Stimulated activated CD8-positive, alpha-beta memory T cell treated with anti-CD3 and anti-CD28 coated beads, Interleukin-15, amount 100 ng/mL, for 4 hours (primary cell): ENCODE measurements at places on chromosomes 7 and 10.

DNA sequence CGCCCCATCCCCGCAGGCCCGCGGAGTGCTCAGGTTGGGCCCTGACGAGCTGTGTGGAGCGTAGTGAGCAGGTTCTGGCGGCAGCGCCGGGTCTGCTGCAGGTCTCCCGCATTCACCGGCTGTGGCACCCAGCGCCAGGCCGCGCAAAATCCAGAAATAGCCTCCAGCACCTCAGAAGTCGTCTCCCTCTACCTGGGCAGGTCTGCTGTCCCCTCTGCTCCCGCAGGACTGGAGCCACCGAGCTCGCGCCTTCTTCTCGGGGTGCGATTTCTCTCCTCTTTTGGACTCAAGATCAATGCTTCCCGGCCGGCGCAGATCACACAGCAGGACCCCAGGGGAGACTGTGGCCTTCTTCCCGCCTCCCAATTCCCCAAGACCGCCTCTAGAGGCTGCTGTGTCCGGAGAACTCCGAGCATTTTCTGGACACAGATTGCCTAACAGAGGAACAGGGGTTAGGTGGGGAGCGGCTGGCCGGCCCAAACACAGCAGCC, 8.4 kb downstream of the TLX1 start:
- no peak for DNase-seq

DNA sequence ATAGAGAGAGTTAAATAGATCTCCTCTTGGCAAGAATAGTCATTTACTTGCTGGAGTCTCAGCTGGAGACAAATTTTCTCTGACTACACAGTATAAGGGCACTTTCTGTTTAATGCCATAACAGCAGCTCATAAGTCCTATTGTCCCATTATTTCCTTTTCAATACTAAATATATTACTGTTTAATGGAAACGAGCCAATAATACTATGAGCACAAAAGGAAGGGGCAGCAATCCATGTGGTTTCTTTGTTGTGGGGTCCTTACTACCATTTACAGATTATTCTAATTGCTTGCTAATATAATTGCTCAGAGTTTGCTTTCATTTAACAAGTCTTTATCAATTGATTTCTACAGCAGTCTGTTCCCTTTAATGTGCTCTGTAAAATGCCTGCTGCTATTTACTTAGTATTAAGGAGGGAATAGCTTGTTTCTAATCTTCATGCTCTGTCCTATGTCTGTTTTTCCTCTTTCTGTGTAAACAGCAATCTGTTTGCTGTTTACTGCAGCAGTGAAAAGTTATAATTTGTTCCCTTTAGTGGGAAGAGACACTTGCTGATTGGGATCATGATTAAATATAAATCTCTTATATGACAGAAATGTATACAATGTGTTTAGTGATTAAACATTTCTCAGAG, 296.2 kb upstream of the SMIM30 start:
- DNase-seq, result no peak

DNA sequence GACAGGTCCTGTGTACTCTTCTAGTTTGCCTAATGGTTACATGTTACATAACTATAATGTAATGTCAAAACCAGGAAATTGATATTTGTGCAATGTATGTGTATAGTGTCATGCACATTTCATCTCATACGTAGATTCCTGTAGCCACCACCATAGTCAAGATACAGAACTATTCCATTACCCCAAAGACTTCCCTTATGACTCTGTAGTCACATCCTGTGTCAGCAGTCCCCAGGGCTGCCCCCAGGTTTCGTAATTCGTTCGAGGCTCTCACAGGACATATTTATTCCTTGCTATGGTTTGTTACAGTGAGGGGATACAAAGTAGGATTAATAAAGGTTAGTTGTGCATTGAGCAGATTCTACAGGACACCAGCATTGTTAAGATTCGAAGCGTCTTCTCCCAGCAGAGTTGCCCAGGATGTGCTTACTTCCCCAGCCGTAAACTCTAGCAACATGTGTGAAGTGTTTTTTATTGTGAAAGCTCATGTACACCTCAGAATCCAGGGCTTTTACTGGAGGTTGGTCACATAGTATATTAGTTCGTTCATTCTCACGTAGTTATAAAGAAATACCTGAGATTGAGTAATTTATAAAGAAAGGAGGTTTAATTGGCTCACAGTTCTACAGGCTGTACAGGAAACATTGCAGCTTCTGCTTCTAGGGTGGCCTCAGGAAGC, 18.6 kb downstream of the RABGEF1 start:
- no peak for DNase-seq

- no peak for DNase-seq
Measured at GRCh38 chr7:17070231-17070708, 188.5 kb upstream of the AGR3 start.

- DNase-seq, result no peak
Measured at GRCh38 chr7:112566442-112567324, 85.9 kb downstream of the LSMEM1 start.

DNA sequence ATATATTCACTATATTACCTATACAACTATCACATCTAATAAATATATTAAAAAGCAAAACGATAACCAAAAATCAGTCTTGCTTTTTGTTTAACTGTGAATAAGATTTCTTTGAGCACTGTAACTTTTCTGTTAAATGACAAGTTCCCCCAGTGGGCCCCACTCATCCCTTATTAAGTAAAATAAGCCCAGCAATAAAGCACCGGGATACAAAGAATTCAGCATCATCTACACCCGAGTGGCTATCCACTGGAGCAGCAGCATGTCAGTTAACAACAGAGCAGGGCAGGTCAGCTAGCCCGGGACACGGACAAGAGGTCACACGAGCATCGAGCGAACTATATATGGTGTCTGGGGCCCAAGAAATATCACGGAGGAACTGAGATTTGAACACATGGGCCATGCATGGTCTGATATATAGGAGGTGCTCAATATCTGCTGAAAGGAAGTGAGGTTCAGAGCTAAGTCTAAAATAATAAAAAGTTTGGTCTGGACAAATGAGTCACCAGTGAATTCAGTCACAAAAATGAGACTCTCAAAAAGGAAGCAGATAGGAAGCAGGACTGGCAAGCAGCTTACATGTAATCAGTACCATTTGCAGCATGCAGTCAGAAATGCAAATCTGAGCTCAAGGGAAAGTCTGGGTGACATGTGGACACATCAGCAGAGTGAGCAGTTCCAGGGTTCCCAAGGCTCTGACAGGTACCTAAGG, 4.1 kb downstream of the ERCC6 start:
- no peak for DNase-seq

GRCh38 chr10:8628351-8628750, 573.9 kb downstream of the GATA3 start:
- no peak for DNase-seq

DNA sequence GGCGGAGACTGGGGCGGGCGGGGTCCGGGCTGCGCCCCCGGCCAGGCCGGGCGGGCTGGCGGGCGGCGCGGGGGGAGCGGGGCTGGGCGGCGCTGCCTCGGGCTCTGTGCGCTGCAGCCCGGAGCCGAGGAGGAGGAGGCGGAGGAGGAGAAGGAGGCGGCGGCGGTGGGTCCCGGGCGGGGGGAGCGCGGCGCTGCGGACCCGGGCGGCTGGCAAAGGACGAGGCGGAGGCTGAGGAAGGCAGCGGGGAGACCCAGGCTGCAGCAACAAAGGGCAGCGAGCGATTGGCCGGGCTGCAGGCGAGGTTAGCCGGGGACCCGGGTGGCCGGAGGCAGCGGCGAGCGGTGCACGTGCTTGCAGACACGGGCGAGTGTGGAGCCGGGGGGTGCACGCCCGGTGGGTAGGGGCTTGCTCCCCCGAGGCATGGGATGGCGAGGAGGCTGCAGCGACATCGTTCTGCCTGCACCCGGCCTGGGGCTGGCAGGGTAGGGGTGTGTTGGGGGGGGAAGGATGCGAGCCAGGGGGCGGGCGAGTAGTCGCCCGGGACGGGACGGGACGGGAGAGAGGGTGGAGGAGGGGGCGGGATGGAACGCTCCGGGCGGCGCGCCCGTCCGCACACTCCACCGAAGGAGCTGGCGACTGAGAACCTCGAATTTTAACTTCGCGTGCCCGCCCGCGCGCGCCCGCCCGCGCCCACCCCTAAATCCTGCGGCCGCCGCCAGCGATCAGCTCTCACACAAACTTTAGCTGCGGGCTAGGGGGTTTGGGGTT, 844 bp upstream of the KAT6B start:
- peak; percentile 42 for DNase-seq

GRCh38 chr10:111126077-111126476, 49.2 kb downstream of the ADRA2A start:
- no peak for DNase-seq

DNA sequence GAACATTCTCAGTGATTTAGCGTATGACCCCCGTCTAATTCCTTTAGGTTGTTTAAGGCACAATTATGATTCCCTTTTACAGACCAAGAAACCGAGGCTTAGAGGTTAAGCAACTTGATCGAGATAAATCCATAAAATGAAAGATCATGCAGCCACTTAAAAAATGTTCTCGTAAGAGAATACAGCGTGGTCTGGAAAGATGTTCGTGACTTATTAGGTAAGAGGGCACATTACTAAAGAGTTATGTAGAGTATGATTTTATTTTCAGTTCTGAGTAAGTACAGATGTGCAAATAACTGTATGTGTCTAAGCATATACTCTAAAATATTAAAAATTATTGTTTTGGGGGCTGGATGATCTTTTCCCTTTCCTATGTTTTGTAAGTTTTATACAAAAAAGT, 575.1 kb downstream of the PARD3 start:
- DNase-seq, result no peak

DNA sequence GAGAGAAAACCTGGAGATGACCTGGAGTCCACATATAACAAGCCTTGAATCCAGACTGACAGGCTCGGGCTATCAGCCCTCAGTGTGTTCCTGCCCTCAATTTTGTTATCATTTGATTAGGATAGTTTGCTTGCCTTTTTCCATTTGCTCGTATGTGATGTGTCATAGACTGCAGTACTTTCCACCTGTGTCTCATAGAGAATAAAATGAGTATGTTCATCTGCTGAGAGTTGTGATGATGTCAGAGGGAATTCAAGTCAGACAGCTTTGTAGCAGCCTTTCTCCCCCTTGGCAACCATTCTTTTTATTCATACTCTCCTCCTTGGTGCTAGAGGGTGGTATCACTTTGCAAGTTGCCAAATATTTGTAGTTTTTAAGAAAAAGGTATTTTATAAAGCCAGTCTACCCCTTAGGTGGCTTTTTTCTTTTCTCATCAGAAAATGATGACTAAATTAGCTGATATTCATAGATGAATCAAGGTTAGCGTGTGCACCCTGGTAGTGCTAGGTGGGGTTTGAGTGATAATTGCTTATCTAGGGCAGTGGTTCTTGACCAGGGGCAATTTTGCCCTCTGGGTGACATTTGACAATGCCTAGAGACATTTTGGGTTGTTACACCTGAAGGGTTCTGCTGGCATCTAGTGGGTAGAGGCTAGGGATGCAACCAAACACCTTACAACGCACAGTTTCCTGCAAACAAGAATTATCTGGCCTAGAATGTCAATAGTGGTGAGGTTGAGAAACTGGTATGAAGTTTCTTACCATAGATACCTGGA, 5.4 kb downstream of the SGPL1 start:
- no peak for DNase-seq

DNA sequence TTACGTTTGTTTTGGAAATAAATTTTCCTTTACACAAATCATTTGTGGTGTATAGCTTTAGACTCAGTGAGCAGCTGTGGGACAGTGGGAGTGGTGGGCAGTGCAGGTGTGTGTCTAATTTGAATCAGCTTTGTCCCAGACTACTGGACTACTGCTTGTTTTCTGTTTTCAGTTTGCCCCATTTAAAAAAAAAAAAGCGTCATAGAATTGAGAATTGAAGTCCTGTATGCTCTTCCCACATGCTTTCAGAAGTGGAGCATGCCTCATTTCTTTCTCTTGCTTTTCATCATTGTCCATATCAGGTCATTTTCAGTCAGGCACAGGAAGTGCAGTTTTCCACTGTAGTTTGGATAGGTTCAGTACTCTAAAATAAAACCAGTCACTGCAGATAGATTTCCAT, 66.1 kb downstream of the SHH start:
- no peak for DNase-seq

GRCh38 chr10:101835362-101835761, 8.2 kb downstream of the KCNIP2 start:
- no peak for DNase-seq

DNA sequence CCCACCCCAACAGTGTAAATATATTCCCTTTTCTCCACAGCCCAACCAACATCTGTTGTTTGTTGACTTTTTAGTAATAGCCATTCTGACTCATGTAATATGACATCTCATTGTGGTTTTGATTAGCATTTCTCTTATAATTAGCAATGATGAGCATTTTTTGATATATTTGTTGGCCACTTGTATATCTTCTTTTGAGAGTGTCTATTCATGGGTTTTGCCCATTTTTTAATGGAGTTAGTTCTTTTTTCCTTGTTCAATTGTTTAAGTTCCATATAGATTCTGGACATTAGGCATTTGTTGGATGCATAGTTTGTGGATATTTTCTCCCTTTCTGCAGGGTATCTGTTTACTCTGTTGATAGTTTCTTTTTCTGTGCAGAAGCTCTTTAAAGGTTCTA, 340.1 kb downstream of the NXPH1 start:
- no peak for DNase-seq

GRCh38 chr7:134988161-134988560, 1.9 kb downstream of the AGBL3 start:
- DNase-seq, result no peak

DNA sequence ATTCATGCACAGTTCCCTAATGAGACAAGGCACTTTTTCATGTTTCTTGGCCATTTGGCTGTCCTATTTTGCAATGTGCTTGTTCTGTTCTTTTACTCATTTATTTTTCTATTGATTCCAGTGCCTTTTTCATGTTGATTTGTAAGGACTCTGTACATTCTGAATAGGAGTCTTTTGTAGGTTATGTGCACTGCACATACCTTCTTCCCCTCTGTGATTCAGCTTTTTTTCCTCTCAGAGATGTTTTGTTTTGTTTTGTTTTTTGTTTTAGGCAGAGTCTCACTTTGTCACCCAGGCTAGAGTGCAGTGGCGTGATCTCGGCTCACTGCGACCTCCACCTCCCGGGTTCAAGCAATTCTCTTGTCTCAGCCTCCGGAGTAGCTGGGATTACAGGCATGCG, 59.7 kb downstream of the KCNH2 start:
- DNase-seq, result no peak

- DNase-seq, result peak; percentile 7
Measured at GRCh38 chr7:117212969-117213877, 109.6 kb downstream of the WNT2 start.

DNA sequence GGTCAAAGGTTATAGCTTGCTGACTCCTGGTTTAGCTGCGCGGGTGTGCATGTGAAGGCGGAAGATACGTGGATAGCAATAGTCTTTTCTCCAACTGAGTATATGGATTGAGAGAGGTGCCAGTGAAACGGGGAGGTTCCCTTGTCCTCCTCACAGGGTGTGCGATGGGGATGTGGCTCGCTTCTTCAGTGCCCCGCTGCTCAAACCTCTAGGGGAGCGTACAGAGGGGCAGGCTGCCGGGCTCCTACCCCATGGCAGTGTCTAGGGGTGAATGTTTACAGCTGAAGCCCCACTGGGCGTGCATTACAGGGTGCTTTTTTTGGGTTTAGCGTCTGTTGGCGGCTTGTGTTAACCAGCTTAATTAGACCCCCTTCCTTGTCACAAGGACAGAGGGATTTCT, 438.5 kb downstream of the CCSER2 start:
- DNase-seq, result no peak

GRCh38 chr10:132972986-132973902, 30.9 kb upstream of the CFAP46 start:
- no peak for DNase-seq
